Activated CD8-positive, alpha-beta T cell treated with anti-CD3 and anti-CD28 coated beads, Interleukin-2, amount 10 ng/mL, durations not matched to agents 7 days and 5 days (primary cell): ENCODE measurements at places on chromosomes 12 and 14. TPM values are rescaled to one million over a fixed set of nuclear protein-coding genes. Genes with fewer than 3 reads are reported as not detected.

- no peaks in the 10 kb centered on the region for H3K4me1 ChIP-seq
- no peak overlapping the region for H3K4me3 ChIP-seq
- no peak overlapping the region for H3K27ac ChIP-seq
These were observed 11.5 kb downstream of the ALG10 start for GRCh38 chr12:34033628-34034296.

- H3K4me3 ChIP-seq: no peak overlapping the region
- peaks cover 13% of the 10 kb centered on the region for H3K4me1 ChIP-seq
- H3K36me3 ChIP-seq: peaks cover 16% of the 10 kb centered on the region
- DNase-seq: no peak
- H3K27ac ChIP-seq: no peak overlapping the region
These were observed 434.0 kb upstream of the RGS6 start for GRCh38 chr14:71498212-71498611.

- peaks cover 24% of the 10 kb centered on the region for H3K4me1 ChIP-seq
- H3K36me3 ChIP-seq: no peaks in the 10 kb centered on the region
- H3K27me3 ChIP-seq: peaks cover 11% of the 10 kb centered on the region
These were observed at the start of gene LRRC43 for GRCh38 chr12:122182887-122183587. Gene LRRC43 (plus strand): TSS chr12:122183123. CDS start chr12:122183145, 22 bp downstream.

DNA sequence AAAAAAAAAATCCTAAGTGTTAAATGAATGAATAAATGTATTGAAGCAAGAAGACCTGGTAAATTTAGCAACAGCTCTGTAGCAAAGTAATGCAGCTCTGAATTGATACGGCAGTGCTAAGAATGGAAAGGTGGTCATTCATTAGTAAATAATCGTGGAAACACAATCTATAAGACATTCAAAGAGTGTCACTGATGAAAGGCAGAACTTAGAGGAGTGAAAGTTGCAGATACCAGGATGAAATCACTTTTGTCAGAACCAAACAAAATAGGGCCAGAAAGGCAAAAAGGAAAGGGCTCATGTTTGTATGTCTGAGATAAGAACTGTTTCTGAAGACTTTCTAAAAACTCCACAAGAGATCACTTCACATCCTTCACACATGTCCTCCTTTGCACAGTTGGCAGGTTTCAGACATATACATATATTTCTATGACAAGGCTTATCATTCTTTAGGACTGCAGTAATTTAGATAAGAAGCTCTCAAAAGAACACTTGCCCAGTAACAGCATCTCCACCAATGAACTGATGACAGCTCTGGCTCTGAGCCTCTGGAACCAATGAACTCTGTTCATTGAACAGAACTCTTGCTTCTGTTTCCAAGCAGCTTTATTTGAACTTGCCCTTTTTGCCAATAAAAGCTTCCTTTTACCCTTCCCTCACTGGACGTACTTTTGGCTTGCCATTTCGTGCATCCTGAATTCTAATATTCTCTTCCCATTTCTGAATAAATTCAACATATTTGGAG lies 4.2 kb upstream of the LRR1 start:
- H3K4me1 ChIP-seq: peaks cover 18% of the 10 kb centered on the region
- H3K27ac ChIP-seq: no peak overlapping the region
- DNase-seq: no peak
- H3K36me3 ChIP-seq: peaks cover 7% of the 10 kb centered on the region
- H3K4me3 ChIP-seq: no peak overlapping the region

DNA sequence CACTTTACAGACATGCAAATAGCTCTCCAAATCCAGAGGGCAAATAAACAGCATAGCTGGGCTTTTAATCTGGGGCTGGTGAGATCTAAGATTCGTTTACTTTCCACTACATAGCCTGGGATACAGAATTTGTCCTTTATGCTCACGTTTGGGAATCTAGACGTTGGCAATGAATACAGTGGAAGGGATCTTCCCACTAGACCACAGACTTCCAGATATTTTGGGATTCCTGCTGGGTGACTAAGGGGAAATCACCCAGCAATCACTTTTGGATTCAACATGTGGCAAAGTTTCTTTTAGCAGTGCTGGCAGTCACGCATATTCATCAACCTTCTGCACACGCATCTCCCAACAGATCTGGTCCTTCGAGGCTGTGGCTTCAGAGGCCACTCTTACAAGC lies 23.5 kb downstream of the APPL2 start:
- no peak overlapping the region for H3K4me3 ChIP-seq
- peaks cover 14% of the 10 kb centered on the region for H3K36me3 ChIP-seq
- H3K27me3 ChIP-seq: no peaks in the 10 kb centered on the region
- DNase-seq: no peak

- H3K27ac ChIP-seq: no peak overlapping the region
- H3K4me3 ChIP-seq: no peak overlapping the region
- peaks cover 31% of the 10 kb centered on the region for H3K27me3 ChIP-seq
- H3K36me3 ChIP-seq: peaks cover 5% of the 10 kb centered on the region
These were observed 70.9 kb upstream of the ETV6 start for GRCh38 chr12:11578461-11578993.

DNA sequence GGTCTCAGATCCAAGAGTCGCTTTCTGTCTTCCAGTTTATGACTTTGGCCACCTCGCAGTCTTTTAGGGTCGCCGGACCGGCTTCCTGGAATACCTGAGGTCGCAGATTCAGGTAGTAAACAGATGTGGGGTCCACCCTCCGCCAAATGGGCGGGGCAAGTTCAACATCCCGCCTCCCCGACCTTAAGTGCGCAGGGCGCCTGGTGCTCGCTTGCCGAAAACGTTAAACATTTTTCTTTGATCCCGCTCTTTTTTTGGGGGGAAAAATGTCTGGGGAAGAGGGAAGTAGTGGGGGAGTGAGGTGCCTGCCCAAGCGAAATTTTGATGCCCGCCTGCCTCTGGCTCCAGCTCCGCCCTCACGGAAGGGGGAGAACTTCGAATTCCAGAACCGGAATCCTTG lies 73.9 kb upstream of the TBX5 start:
- H3K27ac ChIP-seq: no peak overlapping the region
- no peak for DNase-seq
- peaks cover 45% of the 10 kb centered on the region for H3K27me3 ChIP-seq
- peaks cover 2% of the 10 kb centered on the region for H3K36me3 ChIP-seq

- no peak overlapping the region for H3K27ac ChIP-seq
- no peak for DNase-seq
- H3K4me1 ChIP-seq: no peaks in the 10 kb centered on the region
These were observed 136.1 kb upstream of the PRKD1 start for GRCh38 chr14:30063746-30064145.

- H3K27me3 ChIP-seq: no peaks in the 10 kb centered on the region
- no peak for DNase-seq
- peaks cover 61% of the 10 kb centered on the region for H3K36me3 ChIP-seq
- peaks cover 11% of the 10 kb centered on the region for H3K4me1 ChIP-seq
- no peak overlapping the region for H3K27ac ChIP-seq
These were observed 24.3 kb downstream of the ZFC3H1 start for GRCh38 chr12:71639341-71639760.

DNA sequence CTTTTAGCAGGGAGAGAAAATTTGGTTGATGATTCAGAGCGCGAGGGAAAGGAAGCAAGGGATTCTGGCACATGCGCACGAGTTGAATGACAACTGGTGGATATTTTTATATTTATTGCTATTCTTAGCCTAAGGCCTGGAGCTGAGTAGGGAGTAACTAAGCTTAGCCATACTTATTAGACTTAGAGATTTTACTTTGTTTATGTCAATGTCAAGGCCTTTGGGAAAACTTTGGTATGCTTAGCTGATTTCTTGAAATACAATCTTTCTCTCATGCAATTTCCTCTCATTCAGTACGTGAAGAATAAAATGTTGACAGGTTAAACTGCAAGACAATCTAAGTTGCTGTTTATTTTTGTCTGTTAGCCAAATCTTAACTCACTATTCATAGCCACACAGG lies 101.1 kb downstream of the CRADD start:
- H3K4me1 ChIP-seq: peaks cover 13% of the 10 kb centered on the region
- H3K27ac ChIP-seq: no peak overlapping the region
- no peaks in the 10 kb centered on the region for H3K27me3 ChIP-seq
- H3K4me3 ChIP-seq: no peak overlapping the region
- peaks cover 9% of the 10 kb centered on the region for H3K36me3 ChIP-seq

GRCh38 chr12:27911397-27911796 lies 61.1 kb downstream of the PTHLH start:
- H3K4me3 ChIP-seq: no peak overlapping the region
- H3K4me1 ChIP-seq: no peaks in the 10 kb centered on the region
- no peak overlapping the region for H3K27ac ChIP-seq
- no peaks in the 10 kb centered on the region for H3K36me3 ChIP-seq
- DNase-seq: no peak
- H3K27me3 ChIP-seq: peaks cover 14% of the 10 kb centered on the region

- H3K4me1 ChIP-seq: peaks cover 34% of the 10 kb centered on the region
- no peak for DNase-seq
- H3K27ac ChIP-seq: no peak overlapping the region
- H3K36me3 ChIP-seq: no peaks in the 10 kb centered on the region
- no peak overlapping the region for H3K4me3 ChIP-seq
These were observed 15.6 kb downstream of the DTX1 start for GRCh38 chr12:113072136-113072535.

DNA sequence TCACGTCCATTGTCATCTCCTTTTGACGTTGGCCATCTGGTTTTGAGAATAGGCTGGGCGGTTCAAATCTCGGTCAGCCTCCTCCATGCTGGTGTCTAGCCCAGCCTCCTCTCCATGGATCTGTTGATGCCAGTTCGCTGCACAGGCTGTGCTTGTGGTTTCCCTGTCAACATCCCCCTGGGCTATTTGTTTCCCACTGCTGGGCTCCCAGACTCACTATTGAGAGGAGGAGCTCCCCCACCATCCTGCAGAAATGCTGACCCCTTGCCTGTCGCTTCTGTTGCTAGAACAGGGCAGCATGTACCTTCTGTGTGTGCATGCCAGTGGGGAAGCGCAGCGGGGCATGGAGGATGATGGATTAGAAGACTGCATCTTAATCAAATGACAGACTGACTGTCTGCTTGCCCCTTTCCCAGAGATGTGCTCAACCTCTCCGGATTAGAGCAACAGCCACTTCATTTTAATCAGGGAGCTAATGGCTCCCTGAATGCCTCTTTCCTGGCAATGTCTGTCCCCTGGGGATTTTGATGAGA lies 170.5 kb downstream of the TSPAN9 start:
- H3K36me3 ChIP-seq: no peaks in the 10 kb centered on the region
- DNase-seq: no peak
- H3K4me1 ChIP-seq: peaks cover 10% of the 10 kb centered on the region
- H3K27ac ChIP-seq: no peak overlapping the region

DNA sequence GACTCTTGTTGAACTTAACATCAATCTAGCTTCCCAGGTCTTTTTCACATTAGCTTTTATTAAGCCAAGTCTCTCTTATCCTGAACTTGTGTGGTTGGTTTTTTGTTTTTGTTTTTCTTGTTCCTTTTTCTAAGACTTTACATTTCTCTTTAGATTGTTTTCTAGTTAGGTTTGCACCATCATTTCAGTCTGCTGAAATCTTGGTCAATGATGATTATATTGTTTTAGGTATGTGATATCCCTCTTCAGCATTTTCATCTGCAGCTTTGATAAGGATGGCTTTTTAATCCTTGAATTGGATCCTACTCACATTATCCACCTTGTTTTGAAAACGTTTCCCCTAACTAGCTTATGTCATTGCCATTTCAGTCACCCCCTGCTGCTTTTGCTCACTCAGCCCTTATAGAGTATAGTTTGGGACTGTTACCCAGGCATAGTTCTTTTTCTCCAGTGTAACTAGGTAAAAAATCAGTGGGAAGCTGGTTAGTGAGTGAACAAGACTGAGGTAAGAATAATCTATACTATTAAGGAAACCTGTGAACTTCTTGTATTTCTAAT lies 22.0 kb downstream of the YLPM1 start:
- H3K27me3 ChIP-seq: no peaks in the 10 kb centered on the region
- H3K27ac ChIP-seq: peak overlapping the region; percentile 31
- H3K36me3 ChIP-seq: peaks cover 66% of the 10 kb centered on the region

- H3K36me3 ChIP-seq: peaks cover 7% of the 10 kb centered on the region
- H3K4me3 ChIP-seq: no peak overlapping the region
- no peak overlapping the region for H3K27ac ChIP-seq
- peaks cover 26% of the 10 kb centered on the region for H3K4me1 ChIP-seq
- DNase-seq: no peak
- peaks cover 4% of the 10 kb centered on the region for H3K27me3 ChIP-seq
These were observed 214.2 kb upstream of the KRR1 start for GRCh38 chr12:75725521-75726111.

GRCh38 chr14:99517643-99518381 lies 36.6 kb downstream of the CCNK start:
- H3K27ac ChIP-seq: no peak overlapping the region
- H3K4me1 ChIP-seq: no peaks in the 10 kb centered on the region
- no peak overlapping the region for H3K4me3 ChIP-seq
- no peaks in the 10 kb centered on the region for H3K27me3 ChIP-seq

DNA sequence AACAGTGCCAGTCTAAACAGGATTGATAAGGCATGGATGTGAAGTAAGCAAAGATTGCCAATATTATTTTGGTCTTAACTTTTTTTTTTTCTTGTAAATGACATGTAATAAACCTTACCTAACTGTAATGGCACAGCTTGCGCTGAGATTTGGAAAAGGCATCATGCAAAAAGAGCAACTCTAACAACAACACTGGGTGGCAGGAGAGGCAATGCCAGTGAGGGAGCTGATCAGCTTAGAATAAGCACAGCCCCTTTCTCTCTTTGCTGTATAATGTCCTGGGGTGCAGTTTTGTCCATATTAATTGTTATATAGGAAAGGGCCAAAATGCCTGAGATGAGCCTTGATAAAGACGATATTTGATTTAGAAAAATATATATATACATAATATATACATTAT lies 1589.7 kb upstream of the FLRT2 start:
- no peaks in the 10 kb centered on the region for H3K27me3 ChIP-seq
- no peak overlapping the region for H3K27ac ChIP-seq
- DNase-seq: no peak
- H3K36me3 ChIP-seq: no peaks in the 10 kb centered on the region
- no peak overlapping the region for H3K4me3 ChIP-seq
- no peaks in the 10 kb centered on the region for H3K4me1 ChIP-seq

GRCh38 chr14:71403656-71404055 lies 496.4 kb downstream of the PCNX1 start:
- DNase-seq: peak; percentile 59
- peaks cover 6% of the 10 kb centered on the region for H3K36me3 ChIP-seq
- H3K4me3 ChIP-seq: no peak overlapping the region
- no peaks in the 10 kb centered on the region for H3K27me3 ChIP-seq
- peaks cover 31% of the 10 kb centered on the region for H3K4me1 ChIP-seq
- H3K27ac ChIP-seq: peak overlapping the region; percentile 36

The C12orf54 gene
- not detected for total RNA-seq

The BATF gene
- 41.6 TPM for total RNA-seq

The RAB21 gene
- total RNA-seq: 56.3 TPM

The TMEM30B gene
- total RNA-seq: 0.66 TPM

The SETD3 gene
- 66.0 TPM for total RNA-seq

The ADAM21 gene
- not detected for total RNA-seq

The RND1 gene
- 2.5 TPM for total RNA-seq

The ST8SIA1 gene
- 0.34 TPM for total RNA-seq

The IRAK4 gene
- 32.9 TPM for total RNA-seq

The GLIPR1 gene
- total RNA-seq: 30.5 TPM

The PMEL gene
- 0.10 TPM for total RNA-seq

The KCNA1 gene
- not detected for total RNA-seq

The ZBTB39 gene
- total RNA-seq: 7.7 TPM
